Natural killer cell treated with Interleukin-12 subunit alpha and Interleukin-12 subunit beta and Interleukin-15 and Interleukin-18, amount 100 ng/mL, for 72 hours (primary cell): ENCODE measurements at places on chromosomes 5 and 9.
A peak's percentile ranks its signal among the peaks of the same experiment; 100 is the strongest.

GRCh38 chr5:180799194-180799593 is 3.4 kb downstream of the MGAT1 start:
- DNase-seq, result no peak

- DNase-seq, result no peak
Measured at GRCh38 chr9:110371411-110372007, 33.8 kb upstream of the TXNDC8 start.

DNA sequence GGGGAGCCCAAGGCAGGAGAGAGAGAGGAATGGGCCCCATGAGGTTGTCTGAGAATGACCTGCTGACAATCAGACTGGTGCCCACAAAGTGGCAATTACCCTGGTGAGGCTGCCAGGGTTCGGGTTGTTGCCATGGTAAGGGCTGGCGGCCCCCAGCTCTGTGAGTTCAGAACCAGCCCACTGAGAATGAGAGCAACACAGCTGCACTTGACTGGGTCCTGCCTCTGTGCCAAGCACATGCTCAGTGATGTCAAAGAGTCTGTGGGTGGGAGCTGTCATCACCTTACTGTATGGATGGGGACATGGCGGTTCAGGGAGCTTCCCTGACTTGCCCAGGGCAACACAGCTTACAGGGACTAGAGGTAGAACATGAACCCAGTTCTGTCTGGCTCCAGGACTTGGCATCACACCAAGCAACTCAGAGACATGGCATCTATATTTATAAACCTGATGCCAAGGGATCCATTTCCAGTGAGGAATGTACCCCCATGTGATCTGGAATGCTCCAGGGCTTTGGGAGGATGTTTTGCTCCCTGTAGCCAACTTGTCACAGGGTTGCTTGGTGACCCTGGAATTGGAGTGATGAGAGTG is 38.2 kb upstream of the TEX48 start:
- DNase-seq, result no peak

GRCh38 chr9:91066042-91066415 is 264.4 kb downstream of the SYK start:
- DNase-seq, result no peak

DNA sequence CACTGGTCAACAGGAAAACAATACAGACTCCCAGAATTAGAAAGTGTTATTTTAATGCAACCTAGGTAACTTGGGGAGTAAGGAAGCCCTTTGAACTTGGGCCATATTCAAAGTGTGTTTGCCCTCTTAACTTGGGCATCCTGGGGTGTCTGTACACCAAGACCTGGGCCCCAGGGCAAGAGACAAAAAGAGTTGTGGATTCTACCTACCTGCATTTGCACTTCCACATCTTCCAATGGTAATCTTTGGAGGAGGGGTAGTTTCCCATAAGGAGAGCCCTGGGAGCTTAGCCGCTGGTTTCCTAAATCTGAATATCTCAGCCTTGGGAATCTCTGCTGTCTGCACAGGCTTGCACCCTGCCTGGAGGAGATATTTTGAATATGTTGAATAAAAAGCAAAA is 8.5 kb downstream of the WNT8A start:
- DNase-seq, result no peak

DNA sequence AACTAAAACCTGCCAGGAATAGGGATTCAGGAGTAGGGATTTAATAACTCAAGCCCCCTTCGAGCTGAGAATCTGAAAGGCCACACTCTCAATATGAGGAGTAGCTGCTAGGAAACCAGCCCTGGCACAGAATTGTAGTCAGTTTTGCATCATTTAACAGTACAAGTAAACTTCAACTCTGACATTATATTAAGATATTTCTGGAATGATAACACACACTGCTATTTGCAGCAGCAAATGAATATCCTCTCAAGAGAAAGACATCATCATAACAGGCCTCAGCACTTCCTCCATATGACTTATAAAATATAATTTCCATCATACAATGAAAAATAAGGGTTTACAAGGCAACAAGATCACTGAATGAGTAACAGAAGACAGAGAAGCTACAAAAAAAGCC is 138.2 kb upstream of the RFX3 start:
- no peak for DNase-seq

DNA sequence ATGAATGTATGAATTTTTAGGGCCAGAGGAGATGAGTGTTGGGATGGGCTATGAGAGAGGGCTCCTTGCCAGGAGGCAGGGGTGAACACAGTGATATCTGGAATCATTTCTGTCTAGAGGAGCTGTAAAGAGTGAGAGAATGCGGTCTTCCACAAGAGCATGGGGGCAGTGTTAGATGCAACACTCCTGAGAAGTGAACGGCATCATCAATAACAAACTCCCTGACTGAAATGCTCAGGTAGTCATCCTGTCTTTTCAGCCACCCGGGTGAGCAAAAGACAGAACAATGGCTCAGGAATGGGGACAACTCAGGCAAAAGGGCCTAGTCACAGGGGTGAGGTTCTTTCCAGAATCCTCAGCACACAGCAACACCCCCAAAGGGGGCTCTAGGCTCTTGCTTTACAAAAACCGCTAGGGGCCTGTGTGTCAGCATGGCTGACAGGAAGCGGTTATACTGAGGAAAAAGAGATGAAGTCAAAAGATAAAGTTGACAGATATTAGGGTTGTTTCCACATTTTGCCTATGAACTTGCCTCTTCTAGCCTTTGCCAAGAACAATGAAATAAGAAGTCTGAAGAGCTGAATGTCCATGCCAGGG is 104.6 kb upstream of the LRRTM2 start:
- DNase-seq, result no peak

DNA sequence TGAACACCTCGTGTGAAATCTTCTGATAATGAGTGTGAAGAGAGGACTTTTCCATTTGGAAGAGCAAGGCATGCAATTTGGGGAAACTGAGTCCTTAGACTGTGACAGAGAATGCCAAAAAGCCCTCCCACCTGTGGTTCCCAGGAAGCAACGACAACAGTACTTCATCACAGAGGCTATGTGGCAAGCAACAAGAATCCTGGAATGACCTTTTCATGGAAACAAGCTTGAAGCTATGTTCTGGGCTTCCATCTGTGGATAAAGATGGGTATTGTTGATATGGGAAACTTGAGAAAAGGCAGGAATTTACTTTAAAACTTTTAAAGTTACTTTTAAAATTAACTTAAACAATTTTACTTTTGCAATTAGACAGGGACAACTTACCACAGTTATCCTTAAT is 131.2 kb upstream of the ANKH start:
- no peak for DNase-seq

GRCh38 chr9:107281922-107282667 is 984 bp upstream of the RAD23B start:
- DNase-seq, result no peak

DNA sequence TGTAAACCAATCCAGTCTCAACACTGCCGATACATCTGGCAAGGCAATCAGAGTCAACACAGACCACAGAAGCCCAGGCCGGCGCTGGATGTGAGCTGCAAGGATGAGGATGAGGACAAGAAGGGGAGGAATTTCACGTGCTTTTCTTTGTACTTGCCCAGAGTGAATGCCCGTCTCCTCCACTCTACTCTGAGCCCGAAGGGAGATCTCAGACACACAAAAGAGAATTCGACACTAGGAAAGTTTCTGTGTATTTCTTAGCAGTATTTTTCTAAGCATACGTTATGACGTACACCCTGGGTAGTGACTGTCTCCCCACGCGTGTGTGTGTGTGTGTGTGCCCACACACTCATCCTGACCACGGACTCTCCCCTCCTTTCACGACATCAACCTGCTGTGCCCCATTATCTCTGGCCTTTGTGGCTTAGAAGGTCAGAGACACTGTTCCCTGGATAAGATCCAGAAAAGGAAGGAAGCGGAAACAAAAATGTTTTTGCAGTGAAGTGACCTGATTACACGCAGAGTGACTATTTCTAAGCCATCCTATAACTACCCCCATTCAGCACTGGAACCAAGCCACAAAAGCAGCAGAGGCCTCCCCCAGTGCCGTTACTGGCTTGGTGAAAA is 227.3 kb upstream of the DAPK1 start:
- no peak for DNase-seq

DNA sequence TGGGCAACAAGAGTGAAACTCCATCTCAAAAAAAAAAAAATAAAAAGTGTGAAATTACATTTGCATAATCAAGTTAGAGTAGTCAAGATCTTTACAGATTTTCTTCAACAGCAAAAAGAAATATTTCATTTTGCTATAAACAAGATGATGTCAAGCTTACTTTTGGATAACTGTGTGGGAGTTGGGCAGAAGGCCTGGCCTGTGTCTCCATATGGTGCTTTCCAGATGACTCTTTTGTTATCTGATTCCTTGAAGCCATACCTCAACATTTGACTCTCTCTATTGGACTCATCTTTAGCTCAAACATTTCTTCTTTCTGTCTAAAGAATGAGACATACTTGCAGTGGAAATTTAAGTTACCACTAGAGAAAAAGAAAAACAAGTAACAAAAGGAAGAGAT is 246.8 kb downstream of the MSX2 start:
- DNase-seq, result no peak

- DNase-seq, result peak; percentile 65
Measured at GRCh38 chr5:180494510-180495181, 467 bp downstream of the CNOT6 start.

- no peak for DNase-seq
Measured at GRCh38 chr5:36444582-36445418, 143.1 kb upstream of the RANBP3L start.

- DNase-seq, result peak; percentile 74
Measured at GRCh38 chr5:134101686-134102439, 12.6 kb upstream of the TCF7 start.

DNA sequence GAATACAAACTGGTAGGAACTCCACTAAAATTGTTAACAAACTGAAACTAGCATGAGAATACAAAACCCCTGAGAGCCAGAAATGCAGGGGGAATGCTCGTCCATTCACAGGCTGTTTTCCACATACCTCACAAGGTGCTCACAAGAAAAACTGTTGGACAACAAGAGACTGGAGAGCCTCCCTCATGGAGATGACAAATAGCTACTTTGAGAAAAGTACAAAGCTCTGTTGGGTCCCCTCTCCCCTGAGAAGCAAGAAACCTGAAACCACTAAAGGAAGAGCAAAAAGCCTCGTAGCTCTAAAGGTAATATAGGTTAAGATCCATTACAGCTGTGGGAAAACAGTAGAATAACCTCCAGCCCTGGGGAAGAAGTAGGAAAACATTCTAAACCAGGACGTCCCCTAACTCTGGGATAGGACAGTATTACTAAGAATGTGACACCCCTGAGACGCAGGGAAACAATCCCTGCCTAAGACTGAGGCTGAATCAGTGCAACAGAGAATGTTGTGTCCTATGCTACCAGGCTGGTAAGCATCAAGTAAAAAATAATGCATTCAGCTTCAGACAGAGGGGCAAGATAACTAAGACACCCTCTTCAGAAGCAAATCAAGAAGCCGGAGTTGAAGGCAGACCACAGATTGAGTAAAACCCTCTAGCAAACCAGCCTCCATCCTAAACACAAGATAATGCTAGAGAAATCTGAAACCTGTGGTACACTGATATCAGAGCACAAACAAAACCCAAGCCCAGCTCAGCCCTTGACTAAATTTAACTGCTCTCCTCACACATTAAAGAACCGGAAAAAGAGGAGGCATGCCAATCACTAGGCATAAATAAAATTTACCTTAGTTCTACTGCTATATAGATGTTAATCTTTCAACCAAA is 160.2 kb downstream of the SSBP2 start:
- DNase-seq, result no peak

- DNase-seq, result no peak
Measured at GRCh38 chr5:82275216-82275664, 2.9 kb downstream of the RPS23 start.

DNA sequence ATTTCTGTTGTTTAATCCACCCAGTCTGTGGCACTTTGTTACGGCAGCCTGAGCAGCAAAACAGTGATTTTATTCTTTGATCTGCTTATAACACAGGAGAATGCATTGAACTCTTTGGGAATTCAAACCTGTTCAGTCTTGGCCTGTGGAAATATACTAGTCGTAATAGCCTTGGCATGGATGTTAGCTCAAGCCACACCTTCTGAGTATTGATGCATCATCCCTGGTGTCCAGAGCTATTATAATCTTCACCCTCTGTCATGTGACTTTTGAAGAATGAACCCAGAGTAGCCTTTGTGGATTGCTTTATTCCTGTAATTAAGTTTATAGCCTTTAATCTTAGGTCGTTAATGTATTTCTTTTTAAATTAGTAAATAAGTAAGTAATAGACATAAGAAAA is 50.8 kb upstream of the TEX48 start:
- no peak for DNase-seq

DNA sequence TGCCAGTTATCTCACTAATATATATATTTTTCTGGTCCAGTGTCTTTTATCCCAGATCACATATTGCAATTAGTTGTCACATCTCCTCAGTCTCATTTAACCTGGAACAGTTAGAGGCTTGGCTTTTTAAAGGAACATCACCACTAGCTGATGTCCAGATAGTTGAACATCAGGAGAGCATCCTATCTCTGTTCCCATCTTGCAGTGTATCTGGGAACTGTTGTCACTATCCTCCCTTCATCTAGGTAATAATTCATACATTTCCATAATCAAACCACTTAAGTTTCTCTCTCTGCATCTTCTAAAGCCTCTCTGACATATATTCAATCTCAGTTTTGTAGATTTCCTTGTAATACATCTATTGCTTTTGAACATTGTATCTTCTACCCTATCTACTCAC is 175.7 kb downstream of the ARHGAP26 start:
- DNase-seq, result no peak

GRCh38 chr5:117433818-117434217 is 859.2 kb upstream of the SEMA6A start:
- DNase-seq, result no peak

DNA sequence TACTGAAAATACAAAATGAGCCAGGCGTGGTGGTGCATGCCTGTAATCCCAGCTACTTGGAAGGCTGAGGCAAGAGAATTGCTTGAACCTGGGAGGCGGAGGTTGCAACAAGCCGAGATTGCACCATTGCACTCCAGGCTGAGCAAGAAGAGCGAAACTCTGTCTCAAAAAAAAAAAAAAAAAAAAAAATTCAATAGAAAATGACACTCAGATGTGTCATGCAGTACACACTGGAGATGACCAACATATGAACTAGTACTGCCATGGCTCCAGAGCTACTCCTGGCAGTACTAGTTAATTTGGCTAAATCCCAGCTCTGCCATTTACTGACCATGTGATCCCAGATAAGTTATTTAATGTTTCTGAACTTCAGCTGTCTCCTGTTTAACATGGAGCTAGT is 7.3 kb downstream of the ATOX1 start:
- no peak for DNase-seq

DNA sequence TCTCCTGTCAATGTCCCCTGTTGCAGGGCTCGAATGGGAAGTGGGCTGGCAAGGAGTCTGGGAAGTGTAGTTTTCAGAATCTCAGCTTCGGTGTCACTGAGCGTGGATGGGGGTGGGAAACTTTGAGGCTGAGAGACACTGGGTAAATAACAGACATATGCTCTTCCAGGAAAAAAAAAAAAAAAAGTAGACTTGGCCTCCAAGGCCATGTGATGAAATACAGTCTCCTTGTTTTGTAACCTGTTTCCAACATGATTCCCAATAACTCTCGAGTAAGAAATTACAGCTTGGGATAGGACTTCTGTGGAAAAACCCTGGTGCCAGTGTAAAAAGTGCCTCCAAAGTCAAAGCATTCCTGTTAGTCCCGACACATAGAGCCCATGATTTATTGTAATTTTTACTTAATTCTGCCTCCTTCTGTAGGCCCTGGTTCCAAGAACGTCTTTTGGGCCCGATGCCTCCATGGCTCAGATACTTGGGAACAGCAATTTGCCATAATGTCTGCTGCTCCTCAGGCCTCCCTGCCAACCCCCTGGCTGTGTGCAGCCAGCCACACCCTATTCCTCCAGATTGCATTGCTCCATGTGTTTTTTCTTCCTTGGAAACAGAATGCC is 119.5 kb upstream of the TNC start:
- DNase-seq, result no peak
